Activated T-helper 2 cell treated with anti-CD3 and anti-CD28 coated beads, Interferon-gamma antibody, Interleukin-2, Interleukin-4, amounts not matched to agents 10 μg/mL and 5 μg/mL and 100 μg/mL, durations not matched to agents 14 hours and 24 hours and 36 hours (primary cell): ENCODE measurements at places on chromosomes 7 and 10. TPM values are rescaled to one million over a fixed set of nuclear protein-coding genes. Genes with fewer than 3 reads are reported as not detected.

DNA sequence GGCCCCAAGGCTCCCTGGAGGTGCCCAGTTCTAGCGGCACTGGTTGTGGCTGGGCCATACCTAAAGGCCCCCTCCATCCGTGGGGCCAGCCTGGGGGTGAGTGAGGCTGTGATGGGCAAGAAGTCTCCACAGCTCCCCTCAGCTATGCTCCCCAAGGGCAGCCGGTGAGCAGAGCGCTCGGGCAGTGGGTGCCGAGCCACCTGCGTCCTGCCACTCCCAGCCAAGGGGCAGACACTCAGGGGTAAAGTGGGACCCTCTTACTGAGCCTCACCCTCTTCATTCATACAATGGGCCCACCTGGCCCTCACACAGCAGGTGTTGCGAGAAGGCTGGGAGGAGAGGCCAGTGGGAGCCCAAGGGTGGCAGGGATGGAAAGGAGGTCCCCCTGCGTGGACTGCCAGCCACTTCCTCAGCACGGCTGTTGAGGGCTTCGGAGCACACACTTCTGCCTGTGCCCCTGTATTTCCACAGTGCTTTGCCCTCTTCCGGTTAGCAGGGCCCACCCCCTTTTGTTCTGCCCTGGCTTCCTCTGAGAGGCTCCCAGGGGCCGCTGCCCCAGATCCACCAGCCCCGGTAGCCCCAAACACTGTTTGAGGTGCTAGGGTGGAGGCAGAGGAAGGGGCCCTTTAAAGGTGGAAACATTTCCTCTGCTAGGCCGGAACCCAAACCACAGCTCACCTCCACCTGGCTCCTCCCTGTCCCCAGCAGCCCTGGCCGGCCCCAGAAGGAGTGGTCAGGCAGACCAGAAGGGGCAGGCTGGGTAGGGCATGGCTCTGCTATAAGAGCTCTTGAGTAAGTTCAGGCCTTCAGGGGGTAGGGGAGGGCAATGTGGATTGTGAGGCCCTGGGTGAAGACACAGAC, 16.4 kb upstream of the C10orf105 start:
- DNase-seq: peak; percentile 46

ZNF746 gene
- 23.7 and 26.4 TPM in 2 replicates for total RNA-seq

- DNase-seq: no peak
These were observed 19.8 kb upstream of the COL26A1 start for GRCh38 chr7:101342892-101343291.

ATOH7 gene
- total RNA-seq: not detected in 2 replicates

DNA sequence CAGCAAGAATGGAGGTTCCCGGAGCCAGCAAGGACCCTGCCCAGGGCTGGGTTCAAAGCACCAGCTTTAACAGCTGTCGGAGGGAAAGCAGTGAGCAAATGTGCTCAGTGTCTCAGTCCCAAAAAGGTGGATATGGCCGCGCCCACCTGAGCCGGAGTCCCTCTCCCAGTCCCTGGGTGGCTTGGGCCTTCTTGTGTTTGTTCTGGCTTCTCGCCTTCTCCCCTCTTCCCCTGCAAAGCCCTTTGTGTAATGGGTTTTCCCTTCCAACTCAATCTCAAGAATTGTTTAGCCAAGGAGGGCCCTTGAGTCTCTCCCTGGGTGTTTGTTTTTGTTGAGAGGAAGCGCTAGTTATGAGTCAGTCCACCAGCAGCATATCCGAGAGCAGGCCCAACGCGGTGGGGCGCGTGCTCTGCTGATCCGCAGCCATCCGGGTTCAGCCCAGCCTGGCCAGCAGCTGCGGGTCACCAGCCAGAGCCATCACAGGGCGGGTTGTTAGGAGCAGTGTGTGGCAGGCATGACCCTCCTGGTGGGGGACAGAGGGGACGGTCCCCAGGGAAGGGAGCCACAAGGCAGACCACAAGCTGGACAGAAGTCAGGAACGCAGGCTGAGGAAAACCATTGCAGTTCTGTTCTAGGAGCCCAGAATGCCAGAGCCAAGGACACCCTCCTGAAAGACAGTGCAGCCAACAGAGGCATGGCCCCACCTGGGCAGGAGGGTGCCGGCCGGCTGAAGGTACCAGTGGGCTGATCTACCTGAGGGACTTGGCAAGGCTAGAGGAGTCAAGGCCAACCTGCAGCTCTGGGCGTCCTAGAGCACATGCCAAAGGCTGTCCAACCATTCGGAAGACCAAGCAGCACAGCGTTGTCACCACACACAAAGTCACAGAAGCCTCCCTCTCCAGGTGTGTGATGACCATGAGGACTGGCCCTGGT, 21.3 kb downstream of the CALML3 start:
- no peak for DNase-seq

DNA sequence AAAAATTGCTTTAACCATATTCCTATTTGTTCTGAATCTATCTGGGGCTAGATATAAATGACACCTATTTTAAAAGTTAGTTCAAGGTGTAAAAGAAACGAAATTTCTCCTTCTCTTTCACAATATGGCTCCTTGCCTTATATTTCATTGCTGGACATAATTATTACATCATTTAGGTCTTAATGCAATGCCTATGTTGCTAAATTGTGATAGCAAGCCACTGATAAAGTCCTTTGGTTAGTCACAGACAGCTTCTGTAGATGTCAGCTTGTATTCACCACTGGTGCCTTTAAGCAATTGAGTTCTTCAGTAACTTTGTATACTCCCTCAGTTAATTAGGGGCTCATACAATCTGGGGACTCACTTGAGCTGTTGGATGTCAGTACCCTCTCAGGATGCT, 1236.6 kb downstream of the GATA3 start:
- DNase-seq: no peak

DNA sequence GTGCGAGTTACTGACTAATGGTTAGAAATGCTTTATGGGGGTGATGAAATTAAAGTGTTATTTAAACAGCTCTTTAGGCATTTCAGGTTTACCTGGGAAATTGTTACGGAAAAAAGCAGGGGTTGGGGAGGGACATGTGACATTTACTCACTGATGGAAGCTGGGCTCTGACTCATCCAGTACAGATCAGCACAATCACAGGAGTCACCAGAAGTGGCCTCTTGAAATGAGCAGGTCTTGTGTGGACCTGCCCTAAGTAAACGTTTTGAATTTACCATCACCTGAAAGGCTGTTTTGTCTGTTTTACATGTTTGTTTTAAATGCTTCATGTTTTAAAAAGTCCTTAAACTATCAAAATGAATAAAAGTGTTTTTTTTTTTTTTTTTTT, 2.3 kb downstream of the GLRX3 start:
- DNase-seq: no peak
